ENCODE measurements at places on chromosomes 5 and 9.

GRCh38 chr5:85849411-85849810 lies 768.3 kb upstream of the COX7C start:
- no peak for DNase-seq

- DNase-seq, result no peak
These were observed 207.5 kb downstream of the COMMD10 start for GRCh38 chr5:116292321-116292720.

- no peak for DNase-seq
These were observed 302.6 kb upstream of the TAS2R1 start for GRCh38 chr5:9932770-9933169.

GRCh38 chr9:131422241-131422792 lies 28.4 kb downstream of the PRRC2B start:
- DNase-seq, result no peak

DNA sequence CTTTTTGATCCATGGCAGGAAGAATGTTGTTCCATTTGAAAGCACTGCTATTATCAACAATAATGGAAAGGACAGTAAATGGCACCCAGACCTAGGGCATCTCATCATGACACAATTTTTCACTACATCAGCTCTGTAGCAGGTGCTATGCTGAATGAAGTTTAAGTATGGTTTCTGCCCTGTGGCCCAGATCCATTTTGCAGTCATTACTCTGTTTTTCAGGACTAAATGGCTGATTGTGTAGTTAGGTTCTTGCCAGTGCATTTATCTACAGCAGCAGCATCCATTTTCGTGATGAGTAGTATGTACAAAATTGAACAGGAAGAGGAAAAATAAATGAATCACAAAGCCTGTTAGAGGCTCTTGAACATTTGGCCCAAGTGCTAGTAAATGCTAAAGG lies 270.5 kb upstream of the CD180 start:
- no peak for DNase-seq

DNA sequence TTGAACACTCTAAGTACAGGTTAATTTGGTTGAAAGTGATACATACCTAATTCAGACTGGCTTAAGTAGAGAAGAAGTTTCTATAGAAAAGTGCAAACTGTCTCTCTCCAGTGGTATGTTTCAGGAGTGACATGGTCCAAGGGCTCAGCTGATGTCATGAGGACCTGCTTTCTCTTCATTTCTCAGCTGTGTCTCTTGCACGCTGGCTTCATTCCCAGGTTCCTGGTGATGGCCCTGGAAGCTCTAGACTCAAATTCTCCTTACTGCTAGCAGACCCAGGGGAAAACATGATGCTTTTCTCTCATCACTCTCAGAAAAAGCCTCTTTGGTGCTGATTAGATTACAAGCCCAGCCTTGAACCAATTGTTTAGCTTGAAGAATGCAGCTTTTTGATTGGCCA lies 211.9 kb upstream of the CLINT1 start:
- no peak for DNase-seq

GRCh38 chr5:119286511-119287488 lies 69.0 kb upstream of the TNFAIP8 start:
- no peak for DNase-seq

DNA sequence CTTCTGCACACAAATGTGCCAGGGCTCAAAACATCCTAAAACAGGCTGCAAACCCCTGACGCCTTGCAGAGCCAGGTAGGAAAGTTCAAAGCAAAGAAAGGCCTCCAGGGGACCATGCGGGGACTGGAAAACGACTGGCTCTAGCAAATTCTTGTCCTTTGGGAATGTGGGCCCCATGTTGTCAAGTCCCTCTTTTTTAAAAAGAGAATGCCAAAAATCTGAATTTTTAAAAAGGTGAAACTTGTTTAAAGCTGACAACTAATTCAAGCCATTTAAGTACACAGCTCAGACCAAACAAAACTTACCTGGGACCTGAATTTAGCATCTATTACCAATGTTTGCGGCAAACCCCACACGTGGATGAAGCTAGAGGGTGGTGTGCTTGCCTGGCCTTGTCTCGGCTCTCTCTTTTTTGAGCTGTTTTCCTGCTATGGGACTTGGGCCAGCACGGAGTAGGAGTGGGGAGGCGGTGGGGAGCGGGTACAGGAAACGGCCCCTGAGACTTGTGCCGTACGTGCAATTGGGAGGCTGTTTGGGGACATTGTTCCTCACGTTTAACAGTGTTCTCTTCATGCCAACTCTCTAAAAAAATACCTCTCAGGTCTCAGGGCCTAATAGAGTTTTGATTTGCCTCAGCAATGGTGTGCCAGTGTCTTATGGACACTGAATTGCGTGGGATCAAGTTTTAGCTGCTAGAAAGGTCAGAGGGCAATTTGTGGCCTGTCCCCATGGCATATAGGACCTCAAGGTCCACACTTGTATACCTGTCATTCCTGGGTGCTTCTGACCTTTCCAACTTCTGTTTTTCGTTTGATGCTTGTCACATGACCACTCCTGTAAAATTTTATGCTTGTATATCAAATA lies 15.1 kb upstream of the PHF19 start:
- DNase-seq, result no peak

DNA sequence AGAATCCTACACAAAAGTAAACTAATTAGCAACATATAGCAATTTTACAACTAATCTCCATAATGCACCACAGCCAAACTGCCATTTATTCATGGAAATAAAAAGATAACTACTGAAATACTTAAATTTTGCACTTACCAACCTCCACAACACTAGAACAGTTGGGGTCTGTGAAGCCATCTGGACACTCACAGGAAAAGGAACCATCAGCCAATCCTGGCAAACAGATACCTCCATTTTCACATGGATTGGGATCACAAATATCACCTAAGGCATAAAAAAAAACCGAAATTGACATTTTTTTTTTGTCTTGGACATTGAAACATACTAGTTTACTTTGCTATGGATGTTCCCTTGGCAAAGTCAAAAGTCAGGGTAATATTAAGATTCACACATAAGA lies 130.7 kb downstream of the EDIL3 start:
- no peak for DNase-seq

DNA sequence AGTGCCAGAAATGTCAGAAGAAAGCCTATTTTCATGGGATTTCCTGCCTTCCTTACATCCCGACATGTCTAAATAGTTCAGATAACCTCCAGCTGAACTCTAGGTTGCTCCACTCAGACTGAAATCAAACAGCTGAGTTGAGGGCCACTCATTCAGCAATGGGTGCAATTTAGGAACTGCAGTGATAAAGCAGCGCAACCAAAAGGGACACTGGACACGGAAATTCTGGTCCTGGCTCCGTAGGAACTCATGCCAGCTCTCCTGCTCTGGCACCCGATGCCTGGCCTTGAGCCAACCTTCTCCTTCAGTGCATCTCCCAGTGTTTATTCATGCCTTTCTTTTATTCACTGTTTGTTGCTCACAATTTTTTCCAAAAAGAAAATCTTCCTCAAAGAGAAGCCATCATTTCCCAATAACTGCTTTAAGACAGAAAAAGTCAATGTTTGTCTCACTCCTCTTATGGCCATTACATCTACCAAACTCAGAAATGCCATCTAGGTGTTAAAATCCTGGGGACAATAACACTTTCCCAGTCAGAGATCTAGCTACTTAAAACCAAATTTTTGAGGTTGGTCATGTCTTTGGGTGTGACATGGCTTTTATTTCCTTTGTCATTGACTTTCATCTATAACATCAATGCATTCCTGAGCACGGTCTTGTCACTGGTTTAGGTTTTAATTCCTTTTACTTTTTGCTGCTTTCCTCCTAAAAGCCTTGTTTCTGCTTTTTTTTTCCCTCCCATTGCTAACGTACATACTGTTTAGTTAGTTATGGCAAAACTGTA lies 126.9 kb downstream of the PDE4D start:
- no peak for DNase-seq
